ENCODE measurements at places on chromosomes 2 and 18. TPM values are rescaled to one million over a fixed set of nuclear protein-coding genes. Genes with fewer than 3 reads are reported as not detected.

Gene SLC23A3
- 1.9 TPM for total RNA-seq

DNA sequence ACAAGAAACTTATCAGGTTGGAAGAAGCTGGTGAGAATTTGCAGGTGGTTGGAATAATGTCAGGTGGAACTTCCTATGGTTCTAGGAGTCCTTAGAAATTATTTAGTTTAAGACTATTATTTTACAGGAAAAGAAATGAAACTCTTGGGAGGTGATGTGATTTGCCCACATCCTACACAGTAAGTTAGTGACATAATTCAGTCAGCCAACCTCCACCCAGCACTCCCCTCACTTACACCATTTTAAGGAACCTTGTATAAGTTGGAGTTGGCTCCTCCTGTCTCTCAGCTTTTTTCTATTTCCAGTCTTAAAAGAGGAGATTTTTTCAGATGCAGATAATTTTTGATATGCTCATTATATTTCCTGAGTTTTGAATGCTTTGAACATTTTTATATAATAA lies 86.4 kb downstream of the SKA1 start:
- H3K4me3 ChIP-seq, result no peak overlapping the region
- no peaks in the 10 kb centered on the region for H3K4me1 ChIP-seq
- no peak for DNase-seq
- H3K27ac ChIP-seq, result no peak overlapping the region
- peaks cover 3% of the 10 kb centered on the region for H3K27me3 ChIP-seq

Gene SCN2A
- total RNA-seq, result not detected

- no peaks in the 10 kb centered on the region for H3K27me3 ChIP-seq
- no peak for DNase-seq
- H3K4me1 ChIP-seq, result peaks cover 81% of the 10 kb centered on the region
- H3K36me3 ChIP-seq, result peaks cover 24% of the 10 kb centered on the region
These were observed 52.5 kb downstream of the SETBP1 start for GRCh38 chr18:44733069-44733753.

Gene AUP1
- 155 TPM for total RNA-seq

Gene POTEJ
- total RNA-seq, result not detected

- H3K27ac ChIP-seq, result no peak overlapping the region
- H3K4me1 ChIP-seq, result peaks cover 5% of the 10 kb centered on the region
- H3K27me3 ChIP-seq, result peaks cover 25% of the 10 kb centered on the region
- H3K4me3 ChIP-seq, result no peak overlapping the region
- H3K36me3 ChIP-seq, result no peaks in the 10 kb centered on the region
These were observed 2.3 kb downstream of the MC5R start for GRCh38 chr18:13826209-13826608.

- H3K36me3 ChIP-seq, result no peaks in the 10 kb centered on the region
- no peaks in the 10 kb centered on the region for H3K27me3 ChIP-seq
- no peak overlapping the region for H3K27ac ChIP-seq
- H3K4me3 ChIP-seq, result no peak overlapping the region
- no peak for DNase-seq
- no peaks in the 10 kb centered on the region for H3K4me1 ChIP-seq
These were observed 181.0 kb downstream of the C1D start for GRCh38 chr2:67881816-67882215.

Gene EVX2
- total RNA-seq, result not detected

All from activated T-helper 2 cell treated with anti-CD3 and anti-CD28 coated beads, Interferon-gamma antibody, Interleukin-2, Interleukin-4, amounts not matched to agents 10 μg/mL and 5 μg/mL and 100 μg/mL, durations not matched to agents 14 hours and 24 hours and 36 hours (primary cell).